NCI-H187 (cell line): ENCODE measurements at places on chromosomes 4 and X.

DNA sequence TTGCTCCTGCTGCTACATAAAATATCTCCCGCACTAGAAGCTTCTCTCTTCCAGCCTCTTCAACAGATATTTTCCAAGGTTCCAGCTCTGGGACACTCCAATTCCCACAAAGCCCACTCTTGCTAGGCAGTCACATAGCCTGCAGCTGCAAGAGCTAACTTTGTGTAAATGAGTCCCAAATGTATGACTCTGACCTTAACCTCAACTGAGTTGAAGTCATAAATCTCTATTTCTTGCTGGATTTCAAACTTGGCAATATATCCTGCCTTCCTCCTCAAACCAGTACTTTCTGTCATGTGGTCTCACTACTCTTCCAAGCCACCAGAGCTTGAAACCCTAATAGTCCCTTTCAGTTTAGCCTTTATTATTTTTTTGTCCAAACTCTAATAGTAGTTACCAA lies 315.4 kb upstream of the GRIA3 start:
- DNase-seq, result no peak

GRCh38 chr4:1295405-1296055 lies 5.8 kb downstream of the MAEA start:
- DNase-seq, result no peak

- no peak for DNase-seq
These were observed 131.7 kb downstream of the EPHA5 start for GRCh38 chr4:65538571-65538970.

GRCh38 chrX:15202454-15203177 lies 67.3 kb downstream of the ASB9 start:
- DNase-seq, result no peak

DNA sequence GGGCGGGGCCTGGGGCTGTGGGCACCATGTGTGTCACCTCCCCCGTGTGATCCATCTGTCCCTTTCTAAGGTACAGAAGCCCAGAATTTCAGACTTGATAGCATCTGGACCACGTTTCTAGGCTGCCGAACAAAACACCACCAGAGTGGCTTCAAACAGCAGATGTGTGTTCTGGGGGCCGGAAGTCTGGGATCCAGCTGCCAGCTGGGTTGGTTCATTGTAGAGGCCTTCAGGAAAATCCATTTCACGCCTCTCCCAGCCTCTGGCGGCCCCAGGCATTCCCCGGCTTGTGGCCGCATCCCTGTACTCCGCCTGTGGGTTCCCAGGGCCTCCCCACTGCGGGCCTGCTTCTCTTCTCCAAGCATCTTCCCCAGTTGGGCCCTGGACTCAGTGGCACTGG lies 39.6 kb upstream of the GPR78 start:
- no peak for DNase-seq

- no peak for DNase-seq
These were observed 1.3 kb downstream of the MSX1 start for GRCh38 chr4:4860600-4861389.

DNA sequence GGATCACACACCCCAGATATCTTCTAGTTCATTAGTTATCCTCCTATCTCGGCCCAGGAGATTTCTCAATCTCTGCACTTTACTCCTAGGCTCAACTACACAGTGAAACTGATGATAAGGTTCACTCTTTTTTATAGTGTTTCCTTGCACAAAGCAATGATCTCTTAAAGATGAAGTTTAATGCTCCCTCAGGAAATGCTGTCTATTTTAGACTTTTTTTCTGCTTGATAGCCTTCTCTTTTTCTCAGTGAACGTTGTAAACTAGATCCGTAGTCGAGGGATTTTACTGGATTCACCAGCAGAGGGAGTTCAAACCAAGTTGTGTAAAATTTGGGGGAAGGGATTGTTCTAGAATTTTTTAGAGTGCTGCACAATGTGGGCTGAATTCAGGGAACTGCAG lies 269.6 kb downstream of the GBA3 start:
- no peak for DNase-seq

DNA sequence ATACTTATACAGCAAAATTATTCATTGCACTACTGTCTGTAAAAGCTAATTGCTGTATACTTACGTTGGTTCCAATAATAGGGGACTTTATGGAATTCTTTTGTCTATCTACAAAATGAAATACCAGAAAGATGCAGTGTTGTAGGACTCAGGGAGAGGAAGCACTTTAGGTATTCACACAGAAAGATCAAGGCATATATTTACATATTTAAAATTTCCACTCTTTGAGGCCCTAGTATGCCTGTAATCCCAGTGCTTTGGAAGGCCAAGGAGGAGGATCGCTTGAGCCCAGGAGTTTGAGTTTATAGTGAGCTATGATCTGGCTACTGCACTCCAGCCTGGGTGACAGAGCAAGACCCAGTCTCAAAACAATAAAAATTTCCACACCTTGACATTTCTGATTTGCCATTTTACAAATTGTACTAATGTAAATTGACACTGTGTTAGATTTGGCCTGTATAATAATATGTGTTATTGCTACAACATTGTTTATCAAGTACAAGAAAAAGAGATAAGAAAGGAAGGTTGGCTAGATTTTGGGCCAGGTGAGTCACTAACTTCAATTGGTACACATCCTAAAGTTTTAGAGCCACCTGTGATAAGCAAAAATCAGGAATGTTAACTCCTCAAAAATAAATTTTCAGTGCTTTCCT lies 35.1 kb downstream of the ADGRA3 start:
- no peak for DNase-seq
